ENCODE measurements at places on chromosomes 6 and 20. TPM values are rescaled to one million over a fixed set of nuclear protein-coding genes. Genes with fewer than 3 reads are reported as not detected.

SLC24A3 gene
- 0.31 TPM for total RNA-seq

DNA sequence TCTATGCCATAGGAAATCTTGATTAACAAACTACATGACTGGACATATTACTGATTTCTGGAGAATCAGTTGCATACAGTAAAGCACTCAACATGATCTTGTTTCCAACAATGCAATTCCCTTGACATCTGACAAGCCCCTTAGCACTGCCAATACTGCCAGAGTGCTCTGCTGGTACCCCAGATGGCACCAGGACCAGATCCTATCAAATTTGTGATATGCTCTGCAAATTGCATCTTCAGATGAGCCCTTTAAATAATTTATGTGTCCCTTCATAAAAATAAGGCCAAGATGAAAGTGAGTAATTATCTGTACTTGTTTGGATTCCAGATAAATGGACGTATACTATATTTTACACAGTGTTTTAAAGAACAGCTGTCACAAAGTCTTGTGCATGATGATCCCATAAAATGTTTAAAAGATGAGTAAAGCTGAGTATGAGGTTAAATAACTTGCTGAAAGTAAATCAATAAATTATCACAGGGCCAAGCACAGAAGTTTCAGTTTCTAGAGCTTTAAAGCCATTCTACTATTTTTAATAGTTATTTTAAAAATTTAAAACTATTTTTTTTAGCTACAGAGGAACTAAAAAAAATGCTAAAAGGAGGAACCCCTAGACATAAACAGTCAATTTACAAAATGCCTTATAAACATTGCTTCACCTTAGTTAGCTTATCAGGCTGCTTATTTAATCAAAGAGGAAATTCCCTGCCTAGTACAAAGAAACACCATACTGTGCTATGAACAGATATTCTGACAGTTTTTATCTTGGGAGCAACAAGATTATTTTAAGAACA is 42.1 kb downstream of the NUDT3 start:
- no peak for DNase-seq

- DNase-seq: no peak
These were observed 8.7 kb downstream of the SLC2A4RG start for GRCh38 chr20:63748070-63748933.

PGC gene
- not detected for total RNA-seq

SLX4IP gene
- 9.5 TPM for total RNA-seq

GRCh38 chr6:11496152-11497060 is 41.1 kb upstream of the TMEM170B start:
- peak; percentile 74 for DNase-seq

BPIFB4 gene
- not detected for total RNA-seq

GRCh38 chr20:25525867-25526266 is 59.5 kb downstream of the NINL start:
- no peak for DNase-seq

DNA sequence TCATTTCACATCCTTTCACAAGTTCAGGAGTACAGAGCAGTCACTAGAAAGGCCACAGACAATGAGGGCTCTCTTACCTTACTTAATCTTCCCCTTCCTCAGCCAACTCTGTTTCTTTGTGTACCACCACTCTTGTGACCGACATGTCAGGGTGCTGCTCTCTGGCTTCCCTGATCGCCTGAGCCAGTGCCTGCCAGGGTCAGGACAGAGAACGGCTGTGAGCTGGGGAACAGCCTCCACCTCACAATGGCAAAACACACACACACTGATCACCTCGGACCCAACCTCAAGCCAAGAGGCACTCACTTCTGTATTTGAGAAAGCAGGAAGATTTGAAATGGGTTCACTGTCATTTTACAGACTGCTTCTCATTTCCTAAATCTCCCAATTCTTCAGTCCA is 30.8 kb downstream of the SMLR1 start:
- DNase-seq: no peak

DNA sequence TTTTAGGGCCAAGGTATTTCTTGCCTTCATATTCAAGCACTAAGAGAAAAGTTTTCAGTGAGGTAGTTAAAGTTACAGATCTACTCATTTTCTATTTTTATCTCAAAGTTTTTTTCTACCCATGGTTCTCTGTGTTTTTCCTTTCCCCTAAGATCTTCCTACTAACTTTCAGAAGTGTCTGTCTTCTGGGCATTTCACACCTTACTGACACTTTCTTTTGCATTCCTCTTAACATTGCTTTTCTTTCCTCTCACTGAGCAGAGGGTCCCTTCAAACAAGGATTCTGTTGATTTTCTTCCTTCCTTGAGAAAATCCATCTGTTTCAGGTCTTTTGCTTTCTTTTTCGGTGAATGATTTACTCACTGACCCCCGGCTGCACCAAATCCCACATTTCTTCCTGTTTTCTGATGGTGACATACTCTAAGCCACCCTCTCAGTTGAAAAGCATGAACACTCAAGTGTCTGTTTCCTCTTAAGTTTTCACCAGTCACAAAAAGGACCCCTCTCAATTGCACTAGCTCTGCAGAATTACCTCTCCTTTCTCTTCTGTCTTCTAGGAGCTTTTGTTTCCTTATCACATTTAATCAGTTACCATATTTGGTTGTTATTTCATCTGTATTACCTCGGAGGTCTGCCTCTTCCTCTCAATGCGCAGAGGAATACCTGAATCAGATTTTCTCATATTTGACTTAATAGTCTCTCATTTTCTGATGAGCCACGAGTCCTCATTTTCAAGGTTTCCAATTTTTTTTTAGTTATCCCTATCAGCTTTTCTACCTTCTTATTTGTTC is 73.5 kb upstream of the RNF217 start:
- DNase-seq: no peak

BIRC7 gene
- total RNA-seq: not detected

DNA sequence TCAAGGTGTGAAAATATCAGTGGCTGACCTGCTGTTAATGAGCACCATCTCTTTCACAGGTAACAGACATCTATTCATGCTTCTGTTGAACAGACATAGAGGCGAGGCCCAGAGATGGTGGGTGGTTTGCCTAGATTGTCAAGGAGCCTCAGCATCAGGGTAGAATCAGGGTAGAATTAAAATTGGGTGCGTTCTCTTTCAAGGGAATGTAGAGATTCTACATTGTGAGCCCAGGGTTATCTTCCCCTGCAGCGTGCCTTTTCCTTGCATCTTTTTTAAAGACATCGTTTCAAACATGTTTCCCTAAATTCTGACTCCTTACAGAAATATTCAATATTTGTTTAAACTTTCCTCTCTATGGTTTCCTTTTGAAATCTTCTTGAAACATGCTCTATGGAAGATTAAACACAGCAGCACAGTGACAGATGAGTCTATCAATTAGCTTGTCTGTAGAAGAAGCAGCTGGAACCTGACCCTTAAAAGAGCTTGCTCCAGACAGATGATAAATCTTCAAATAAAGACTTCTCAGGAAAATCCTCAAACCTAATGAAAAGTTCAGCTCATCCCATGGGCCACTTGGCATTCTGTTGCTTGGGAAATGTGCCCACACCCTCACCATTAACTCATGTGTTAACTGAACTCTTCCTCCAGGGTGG is 119.8 kb downstream of the IPCEF1 start:
- DNase-seq: no peak

DNA sequence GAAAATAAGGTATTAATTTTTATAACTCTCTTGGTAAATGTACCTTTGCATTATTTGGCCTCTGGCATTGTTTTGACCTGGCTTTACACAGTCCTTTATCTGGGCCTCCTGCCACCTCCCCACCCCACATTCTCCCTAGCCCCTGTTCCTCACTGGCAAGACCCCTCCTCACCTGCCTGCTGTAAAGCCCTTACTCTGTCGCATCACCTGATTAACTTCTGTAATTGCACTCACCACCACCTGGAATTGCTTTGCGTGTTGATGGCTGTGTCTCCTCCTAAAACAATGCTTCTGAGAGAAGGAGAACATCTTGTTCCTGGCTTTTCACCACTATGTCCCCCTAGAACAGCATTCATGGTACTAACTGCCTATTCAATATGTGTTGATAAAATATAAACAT is 24.8 kb downstream of the SNX9 start:
- DNase-seq: no peak

LAMA5 gene
- total RNA-seq: 63.9 TPM

ACTR5 gene
- total RNA-seq: 9.2 TPM

DNA sequence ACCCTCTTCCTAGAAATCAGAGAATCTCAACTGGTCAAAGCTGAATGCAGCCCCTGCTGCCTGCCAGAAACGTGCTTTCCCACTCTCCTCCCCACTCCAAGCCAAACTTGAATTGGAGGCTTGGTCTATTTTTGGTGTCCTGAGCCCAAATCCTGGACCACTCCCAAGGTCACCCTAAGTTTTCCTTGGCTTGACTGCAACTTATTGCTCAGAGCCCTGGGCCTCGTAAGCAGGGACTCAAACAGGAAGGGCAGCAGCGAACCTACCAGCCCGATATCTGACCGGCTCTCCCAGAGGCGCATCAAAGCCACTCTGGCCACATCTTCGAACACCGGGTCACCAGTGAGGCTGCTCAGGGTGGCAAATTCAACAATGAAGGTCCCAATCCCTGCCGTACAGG is 12.7 kb downstream of the EDEM2 start:
- DNase-seq: no peak

ARID1B gene
- 52.8 TPM for total RNA-seq

DNA sequence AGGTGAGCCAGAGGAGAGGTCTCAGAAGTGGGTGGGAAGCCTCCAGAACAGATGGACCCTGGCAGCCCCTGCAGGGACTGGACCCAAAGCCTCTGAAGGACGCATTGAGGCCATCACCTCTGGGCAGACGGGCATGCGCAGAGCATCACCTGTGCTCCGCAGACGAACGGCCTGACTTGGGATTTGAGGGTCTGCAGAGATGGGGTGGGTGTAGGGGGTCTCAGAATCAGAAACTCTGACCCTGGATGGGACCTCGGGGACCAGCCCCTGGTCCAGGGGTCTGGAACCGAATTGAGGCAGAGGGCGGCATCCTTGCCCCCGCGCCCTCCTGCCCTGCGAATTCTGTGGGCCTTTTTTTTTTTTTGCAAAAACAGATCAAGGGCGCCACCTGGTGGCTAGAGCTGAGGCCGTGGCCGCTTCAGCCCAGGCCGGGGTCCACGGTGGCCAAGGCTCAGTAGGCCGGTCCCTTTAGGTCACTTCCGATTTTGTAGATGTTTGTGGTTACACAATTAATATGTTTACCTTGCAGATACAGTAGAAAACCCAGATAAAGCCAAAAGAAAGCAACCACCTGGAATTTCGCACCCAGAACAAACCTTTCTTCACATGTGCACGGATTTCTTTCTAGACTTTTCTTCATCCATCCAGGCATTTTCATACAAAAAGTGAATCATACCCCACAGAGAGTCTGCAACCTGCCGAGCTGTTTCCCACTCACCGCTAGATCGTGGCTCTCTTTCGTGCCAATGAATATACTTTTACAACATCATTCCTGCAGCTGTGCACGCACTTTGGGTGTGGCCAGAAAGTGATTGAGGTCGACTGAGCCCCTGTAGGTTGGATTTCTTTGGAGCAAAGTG is 25.9 kb downstream of the ZBP1 start:
- peak; percentile 76 for DNase-seq

GRCh38 chr20:24628985-24629384 is 159.6 kb downstream of the SYNDIG1 start:
- no peak for DNase-seq

GRCh38 chr6:313087-313486 is 20.8 kb downstream of the DUSP22 start:
- no peak for DNase-seq

- DNase-seq: peak; percentile 41
These were observed 23.1 kb downstream of the VPS52 start for GRCh38 chr6:33248643-33248931.

ZBP1 gene
- not detected for total RNA-seq

HELZ2 gene
- 2.9 TPM for total RNA-seq

MICB gene
- 8.1 TPM for total RNA-seq

DNA sequence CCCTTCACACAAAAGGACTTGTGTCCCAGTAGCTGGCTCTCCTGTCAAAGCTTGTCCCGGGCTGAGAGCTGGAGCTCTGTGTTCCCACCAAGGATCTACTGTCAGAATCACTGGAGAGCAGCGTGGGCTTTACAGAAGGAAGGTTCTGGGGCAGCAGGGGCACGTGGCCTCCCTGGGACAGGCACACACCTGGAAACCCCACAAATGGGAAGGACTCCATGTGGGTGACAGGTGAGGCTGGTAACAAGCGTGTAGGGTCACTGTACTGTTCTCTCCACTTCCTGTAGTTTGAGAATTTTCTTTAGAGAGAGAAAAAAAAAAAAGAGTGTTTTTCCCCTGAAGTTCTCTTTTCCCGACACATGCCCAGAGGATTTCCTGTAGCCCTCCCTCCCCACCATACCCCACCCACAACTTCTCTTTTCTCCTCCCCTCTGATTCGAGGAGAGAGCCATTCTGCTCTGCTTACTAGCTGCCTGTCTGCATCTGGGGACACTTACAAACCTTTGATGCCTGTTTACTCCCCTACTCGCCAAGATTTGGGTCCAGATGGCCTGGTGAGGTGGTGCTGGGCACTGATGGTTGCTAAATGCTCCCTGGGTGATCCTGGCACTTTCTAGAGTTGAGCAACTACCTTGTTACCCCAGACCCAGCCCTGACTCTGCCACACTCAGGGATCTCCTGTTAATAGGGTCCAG is 84.1 kb upstream of the SIRPA start:
- DNase-seq: no peak

- DNase-seq: no peak
These were observed 195.4 kb downstream of the CDC5L start for GRCh38 chr6:44582930-44583329.

GJE1 gene
- not detected for total RNA-seq

DNA sequence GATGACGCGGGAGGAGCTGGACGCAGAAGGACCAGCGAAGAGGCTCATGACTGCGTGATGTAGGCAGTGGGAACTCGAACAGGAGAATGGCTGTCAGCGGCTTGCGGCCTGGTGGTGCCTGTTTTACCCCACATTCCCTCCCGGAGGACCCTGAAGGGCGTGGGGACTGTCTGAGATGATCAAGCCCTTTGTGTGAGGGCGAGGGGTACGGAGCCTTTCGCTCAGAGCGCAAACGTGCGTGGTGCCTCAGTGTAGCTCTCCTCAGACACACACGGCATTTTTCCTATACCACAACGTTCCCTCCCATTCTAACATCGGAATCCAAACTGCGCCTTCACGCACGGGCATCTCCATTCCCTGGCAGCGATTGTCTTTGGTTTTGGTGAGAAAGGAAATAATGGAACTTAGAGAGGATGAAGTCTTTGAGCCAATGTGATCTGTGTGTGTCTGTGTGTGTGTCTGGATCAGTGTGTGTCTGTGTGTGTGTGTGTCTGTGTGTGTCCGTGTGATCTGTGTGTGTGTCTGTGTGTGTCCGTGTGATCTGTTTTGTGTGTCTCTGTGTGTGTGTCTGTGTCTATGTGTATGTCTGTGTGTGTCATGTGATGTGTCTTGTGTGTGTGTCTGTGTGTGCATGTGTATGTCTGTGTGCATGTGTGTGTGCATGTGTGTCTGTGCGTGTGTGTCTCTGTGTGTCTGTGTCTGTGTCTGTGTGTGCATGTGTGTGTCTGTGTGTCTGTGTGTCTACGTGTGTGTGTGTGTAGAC is 5.3 kb downstream of the PTK6 start:
- DNase-seq: peak; percentile 2
